ENCODE measurements at places on chromosomes 3 and 15.

DNA sequence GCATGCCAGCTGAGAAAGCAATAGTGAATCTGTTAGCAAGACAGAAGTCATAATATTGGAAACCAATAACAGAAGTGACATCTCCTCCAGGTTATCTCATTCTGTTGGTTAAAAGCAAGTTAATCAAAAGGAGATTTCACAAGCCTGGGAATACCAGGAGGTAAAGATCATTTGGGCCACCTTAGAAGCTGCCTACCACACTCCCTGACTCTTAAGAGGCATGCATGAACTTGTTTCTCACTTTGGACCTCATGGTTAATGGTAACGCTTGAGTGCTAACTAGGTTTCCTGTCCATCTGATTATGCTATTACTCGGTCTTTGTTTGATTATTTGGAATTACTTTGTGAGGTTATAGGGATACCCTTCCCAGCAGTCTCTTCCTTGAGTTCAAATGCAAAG lies 650.8 kb upstream of the SGO1 start:
- no peak for DNase-seq

DNA sequence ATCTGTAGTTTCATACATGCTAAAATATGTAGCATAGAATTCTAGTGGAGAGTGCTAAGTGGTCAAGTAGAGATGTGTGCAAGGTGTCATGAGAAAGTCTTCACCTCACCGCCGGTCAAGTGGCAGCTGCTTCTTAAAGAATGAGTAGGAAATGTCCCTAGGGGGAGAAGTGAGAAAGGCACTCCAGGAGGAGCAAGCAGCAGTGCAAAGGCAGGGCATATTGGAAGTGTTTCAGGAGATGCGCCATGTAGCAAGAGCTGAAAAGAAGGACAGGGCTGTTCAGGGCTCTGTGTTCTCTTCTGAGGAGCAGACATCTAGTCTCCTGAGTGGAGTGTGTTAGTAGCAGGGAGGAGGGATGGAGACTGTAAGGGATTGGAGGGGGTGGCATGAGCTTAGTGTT lies 312.4 kb upstream of the SEMA6D start:
- DNase-seq = no peak

DNA sequence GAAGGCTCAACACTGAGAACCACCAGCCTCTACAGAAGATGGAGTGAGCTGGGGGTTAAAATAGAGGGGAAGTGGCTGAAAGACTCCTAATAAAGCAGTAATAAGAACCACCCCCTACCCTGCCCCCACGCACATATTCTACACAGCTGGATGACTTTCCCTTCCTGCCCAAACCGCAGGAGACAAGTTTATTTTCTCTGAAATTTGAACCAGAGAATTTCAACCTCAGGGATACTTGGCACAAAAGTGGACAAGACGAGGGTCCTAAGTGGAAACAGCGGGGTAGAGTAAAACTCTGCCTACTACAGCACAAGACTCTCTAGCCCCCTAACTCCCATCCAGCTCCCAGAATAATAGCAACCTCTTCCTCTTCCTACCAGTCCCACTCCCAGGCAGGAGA lies 28.4 kb downstream of the USF3 start:
- no peak for DNase-seq

DNA sequence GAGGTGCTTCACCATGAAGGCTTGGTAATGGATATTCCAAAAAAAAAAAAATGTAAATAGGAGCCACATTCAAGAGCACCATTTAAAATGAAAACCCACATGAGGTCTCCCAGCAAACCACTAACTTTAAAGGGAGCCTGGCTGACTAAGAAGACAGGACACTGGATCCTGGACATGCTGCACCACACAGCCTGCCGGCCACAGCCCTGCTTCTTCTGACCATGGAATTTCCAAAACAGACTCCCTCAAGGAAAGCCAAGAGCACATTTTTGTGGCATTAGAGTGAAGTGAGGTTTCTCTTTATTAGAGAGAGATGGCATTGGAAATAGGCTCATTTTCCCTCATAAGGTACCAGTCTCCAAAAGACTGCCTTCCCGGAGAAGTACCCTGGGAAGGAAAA lies 113.9 kb downstream of the RORA start:
- DNase-seq = no peak

- no peak for DNase-seq
Observed at GRCh38 chr3:76387000-76387399, 601.7 kb upstream of the ZNF717 start.

GRCh38 chr15:81749716-81750375 lies 296.0 kb downstream of the MEX3B start:
- DNase-seq = no peak

DNA sequence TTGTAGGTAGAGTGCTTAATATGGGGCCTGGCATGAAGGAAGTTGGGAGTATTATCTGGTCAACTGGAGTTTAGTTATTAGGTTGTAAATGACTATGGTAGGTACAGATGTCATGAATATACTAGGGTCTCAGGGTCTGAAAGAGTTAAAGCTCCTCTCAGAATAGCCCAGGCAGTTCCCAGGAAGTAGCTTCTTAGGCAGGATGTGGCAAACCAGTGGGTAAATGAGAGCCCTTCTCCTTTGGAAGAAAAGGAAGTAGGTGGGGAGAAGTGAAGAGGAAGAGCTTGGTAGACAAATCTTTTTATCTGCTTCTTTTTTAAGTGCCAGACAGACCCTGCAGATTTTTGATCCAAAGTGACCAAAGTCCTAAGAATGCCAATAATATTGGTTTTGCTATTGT lies 24.5 kb downstream of the MAP2K1 start:
- no peak for DNase-seq

GRCh38 chr3:133837487-133838295 lies 32.1 kb downstream of the SRPRB start:
- no peak for DNase-seq

DNA sequence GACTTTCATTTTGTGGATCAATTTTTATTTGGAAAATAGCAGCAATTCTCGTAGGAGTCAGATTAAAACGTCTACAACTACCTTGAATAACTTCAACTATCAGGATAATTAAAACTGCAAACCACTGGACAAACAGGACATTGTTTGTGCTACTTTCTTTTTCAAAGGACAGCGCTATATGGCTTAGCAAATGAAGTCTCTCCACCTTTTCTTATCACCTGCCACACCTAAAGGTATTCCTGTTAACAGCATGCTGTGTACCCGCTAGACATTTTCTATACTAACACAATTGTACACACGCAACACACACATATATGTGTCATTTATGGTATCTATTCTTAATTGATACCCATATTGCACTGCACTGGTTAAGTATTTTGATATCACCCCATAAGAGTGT lies 19.2 kb downstream of the MNS1 start:
- no peak for DNase-seq

DNA sequence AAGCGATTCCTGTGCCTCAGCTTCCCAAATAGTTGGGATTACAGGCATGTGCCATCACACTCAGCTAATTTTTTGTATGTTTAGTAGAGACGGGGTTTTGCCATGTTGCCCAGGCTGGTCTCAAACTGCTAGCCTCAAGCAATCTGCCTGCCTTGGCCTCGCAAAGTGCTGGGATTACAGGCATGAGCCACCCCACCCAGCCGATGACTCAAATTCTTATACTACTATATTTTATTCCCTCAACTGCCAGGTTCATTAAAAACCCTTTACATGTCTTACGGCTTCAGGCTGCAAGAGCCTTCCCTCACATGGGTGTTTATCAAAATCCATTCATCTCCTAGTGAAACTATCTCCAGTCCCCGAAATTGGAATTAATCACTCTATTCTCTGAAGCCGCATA lies 63.4 kb downstream of the CBLB start:
- no peak for DNase-seq

DNA sequence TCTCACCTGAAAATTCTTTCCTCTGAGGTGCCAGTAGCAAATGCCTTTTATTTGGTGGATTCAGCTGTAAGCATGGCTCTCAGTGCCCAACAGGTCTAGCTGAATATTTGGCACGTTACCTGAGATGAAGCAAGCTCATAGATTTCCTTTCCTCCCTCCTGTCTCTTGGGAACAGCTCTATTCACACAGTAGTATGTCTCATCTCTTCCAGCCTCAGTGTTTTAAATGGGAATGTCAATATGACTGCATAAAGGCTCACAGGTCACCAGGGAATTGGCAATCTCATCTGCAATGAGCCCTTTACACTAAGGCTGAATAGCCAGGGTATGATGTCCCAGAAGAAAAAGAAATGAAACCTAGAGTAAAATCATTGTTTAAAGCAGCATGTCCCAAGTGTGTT lies 733.5 kb downstream of the NTRK3 start:
- DNase-seq = no peak

- no peak for DNase-seq
Observed at GRCh38 chr3:197420115-197420514, 121.7 kb upstream of the DLG1 start.

DNA sequence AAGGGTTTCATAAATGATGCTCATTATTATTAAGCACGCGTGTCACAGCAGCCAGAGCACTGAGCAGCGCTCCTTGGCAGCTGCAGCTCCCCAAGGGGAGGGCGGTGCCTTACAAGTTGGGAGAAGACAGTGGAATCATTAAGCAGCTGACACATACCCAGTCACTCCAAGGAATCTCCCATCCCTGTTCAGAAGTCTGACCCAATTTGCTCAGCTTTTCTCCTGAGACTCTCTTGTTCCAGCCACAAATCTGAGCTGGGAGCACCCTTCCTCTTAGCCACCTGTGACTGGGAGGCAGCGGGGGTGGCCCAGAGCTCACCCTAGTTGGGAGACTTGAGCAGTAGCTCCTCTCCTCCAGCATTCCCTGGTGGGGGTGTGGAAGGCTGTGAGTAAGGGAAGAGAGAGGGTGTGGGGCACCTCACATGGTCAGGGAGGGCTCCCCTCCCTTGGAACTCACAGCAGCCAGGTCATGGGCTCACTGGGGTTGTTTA lies 64.3 kb downstream of the DUT start:
- DNase-seq = no peak

GRCh38 chr15:73994413-73994883 lies at the start of gene PML:
PML (plus strand) TSS chr15:73994716; CDS start chr15:73994813, 97 bp downstream.
- peak; percentile 85 for DNase-seq

DNA sequence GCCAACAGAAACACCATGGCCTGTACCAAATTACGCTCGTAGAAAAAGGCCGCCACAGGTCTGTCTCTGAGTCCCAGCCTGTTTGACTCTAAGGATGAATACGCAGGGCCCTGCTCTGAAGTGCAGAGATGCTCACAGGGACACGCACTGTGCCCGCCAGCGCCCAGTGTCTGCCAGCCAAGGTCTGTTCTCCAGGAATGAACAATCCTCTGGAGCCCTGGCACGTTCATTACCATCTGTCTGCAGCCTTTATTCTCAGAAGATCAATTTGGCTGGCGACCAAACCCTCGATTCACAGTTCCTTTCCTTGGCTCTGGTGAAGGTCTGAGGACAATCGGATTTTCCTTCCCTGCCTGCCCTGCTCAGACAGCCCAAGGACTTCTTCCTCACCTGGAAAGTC lies 66.3 kb downstream of the NIPA2 start:
- DNase-seq = no peak

- DNase-seq = no peak
Observed at GRCh38 chr3:31622636-31623288, 90.0 kb downstream of the STT3B start.

DNA sequence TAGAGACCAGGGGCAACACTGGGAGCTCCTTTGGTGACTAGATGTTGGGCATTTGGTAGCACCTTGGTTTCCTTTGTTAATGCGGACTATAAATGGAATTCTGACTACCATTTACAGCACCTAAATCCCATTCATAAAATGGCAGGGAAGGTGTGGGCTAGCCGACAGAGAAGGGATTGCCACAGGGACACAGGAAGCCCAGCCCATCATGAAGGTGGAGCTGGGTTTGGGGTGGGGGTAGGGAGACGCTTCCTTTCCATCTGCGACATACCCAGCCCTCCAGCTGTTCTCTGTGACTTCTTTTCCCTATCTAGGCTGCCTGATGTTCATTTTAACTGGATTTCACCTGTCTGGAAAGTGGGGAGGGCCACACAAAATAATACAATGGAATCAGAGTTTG lies 21.0 kb downstream of the ABHD2 start:
- DNase-seq = no peak

- DNase-seq = peak; percentile 73
Observed at GRCh38 chr3:111667621-111668239, 72.6 kb upstream of the ZBED2 start.

DNA sequence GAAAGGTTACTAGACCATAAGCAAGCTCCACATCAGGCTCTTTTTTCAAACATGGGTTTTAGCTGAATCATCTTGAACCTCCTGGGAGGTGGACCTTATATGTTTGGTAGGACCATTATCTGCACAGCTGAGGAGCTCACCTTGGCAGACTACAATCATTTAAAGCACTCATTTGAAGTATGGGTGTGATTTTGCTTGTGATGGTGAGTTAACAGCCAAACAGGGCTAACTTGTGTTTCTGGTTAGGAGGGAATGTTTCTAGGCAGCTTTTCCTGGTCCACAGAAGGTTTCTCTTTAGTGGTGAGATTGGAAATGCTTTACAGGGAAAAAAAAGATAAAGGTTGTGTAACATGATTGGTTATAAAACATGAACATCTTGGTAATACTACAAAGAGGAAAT lies 61.8 kb downstream of the ARHGEF26 start:
- no peak for DNase-seq

DNA sequence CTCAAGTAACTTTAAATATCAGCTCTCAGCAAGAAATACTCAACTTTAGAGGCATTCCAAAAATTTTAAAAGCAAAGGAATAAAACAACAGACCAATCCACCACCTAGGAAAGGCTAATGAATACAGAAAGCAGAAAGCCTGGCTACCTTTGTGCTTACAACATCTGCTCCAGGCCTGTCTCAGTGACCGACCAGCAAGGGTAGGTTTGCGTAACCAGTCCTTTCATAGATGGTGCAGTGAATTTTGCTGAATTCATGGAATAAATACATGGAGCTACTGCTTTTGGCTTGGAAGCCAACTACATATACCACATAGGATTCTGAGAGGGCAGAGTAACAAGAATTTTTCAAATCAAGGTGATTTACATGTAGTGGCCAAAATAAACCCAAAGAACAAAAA lies 27.2 kb downstream of the ETV5 start:
- no peak for DNase-seq

DNA sequence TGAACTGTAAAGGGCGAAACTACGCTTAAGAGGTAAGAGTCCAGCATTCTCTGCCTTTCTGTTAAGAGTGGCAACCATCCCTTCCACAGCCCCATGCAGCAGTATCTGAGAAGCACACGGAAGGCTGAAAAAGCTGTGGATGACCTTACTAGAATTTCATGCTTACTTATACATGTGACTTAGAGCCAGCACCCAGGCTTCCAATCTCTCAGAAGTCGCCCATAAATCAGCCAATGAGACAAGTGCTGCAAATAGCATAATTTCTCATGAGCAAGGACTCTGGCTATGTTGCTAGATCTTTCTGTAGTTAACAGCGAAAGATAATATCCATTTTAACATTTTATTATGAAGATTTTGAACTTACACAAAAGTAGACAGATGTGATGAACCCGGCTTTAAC lies 65.3 kb downstream of the IGF2BP2 start:
- DNase-seq = no peak

DNA sequence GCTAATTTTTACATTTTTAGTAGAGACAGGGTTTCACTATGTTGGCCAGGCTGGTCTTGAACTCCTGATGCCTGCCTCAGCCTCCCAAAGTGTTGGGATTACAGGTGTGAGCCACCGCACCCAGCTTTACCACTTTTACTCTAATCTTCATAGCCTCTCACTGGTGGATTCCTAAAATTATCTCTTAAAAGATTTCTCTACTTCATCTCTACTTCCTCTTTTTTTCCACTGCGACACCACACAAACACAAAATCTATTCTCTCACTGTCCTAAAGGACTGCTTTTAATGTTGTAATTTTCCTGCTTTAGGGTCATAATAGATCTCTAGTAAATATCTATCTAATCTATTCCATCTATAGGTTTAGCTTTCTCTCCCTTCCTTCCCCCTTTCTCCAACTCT lies 34.0 kb upstream of the TBL1XR1 start:
- DNase-seq = no peak

Data from T-helper 1 cell (primary cell).